CD8-positive, alpha-beta T cell (primary cell): ENCODE measurements at places on chromosomes 5 and 9.

- no peak for DNase-seq
Measured at GRCh38 chr9:7892975-7893374, 93.4 kb upstream of the DMAC1 start.

DNA sequence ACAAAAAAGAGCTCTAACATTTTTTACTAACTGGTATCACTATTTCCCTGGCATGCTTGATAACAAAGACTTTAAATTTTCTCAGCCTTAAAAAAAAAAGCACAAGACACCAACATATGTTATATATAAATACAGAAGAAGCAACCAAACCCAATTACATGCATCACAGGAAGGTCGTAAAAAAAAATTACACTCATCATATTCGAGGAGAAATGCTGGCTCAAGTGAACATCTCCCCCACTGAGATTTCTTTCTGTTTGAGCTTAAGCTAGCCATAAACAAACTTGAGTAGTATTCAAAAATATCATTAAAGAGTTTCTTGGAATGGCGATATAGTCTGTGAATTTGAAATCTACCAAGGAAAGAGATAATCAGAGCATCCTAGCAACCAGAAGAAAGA lies 7.5 kb upstream of the MSH3 start:
- DNase-seq = no peak

- DNase-seq = no peak
Measured at GRCh38 chr5:171953860-171954701, 52.4 kb downstream of the FBXW11 start.

DNA sequence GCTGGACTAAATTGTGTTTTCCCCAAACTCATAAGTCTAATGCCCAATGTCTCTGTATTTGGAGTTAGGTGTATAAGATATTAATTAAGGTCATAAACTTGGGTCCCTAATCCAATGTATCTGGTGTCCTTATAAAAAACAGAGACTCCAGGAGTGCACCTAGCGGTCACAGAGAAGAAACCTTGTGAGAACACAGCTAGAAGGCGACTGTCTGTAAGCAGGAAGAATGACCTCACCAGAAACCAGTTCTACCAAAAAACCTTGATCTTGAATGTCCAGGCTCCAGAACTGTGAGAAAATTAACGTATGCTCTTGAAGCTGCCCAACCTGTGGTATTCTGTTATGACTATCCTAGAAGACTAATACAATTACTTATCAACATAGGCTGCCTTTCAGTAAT lies 591.7 kb upstream of the PTPRD start:
- no peak for DNase-seq

DNA sequence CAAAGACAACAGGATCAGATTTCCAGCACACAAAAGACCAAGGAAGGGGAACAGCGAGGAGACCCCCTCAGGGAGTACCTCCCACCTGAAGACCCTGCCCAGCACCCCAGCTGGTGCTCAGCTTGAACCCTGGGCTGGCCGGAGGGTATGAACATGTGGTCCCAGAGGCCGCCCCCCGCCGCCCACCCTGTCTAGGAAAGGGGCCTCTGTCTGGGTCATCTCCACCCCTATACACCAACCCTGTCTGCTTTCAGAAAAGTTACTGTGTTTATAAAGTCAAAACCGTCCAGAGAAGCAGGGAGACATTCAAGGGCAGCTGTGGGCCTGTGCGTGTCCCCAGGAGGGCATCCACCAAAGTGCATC lies 72.2 kb downstream of the ADAMTS2 start:
- no peak for DNase-seq

- DNase-seq = no peak
Measured at GRCh38 chr5:55633574-55634208, 78.4 kb downstream of the SLC38A9 start.

DNA sequence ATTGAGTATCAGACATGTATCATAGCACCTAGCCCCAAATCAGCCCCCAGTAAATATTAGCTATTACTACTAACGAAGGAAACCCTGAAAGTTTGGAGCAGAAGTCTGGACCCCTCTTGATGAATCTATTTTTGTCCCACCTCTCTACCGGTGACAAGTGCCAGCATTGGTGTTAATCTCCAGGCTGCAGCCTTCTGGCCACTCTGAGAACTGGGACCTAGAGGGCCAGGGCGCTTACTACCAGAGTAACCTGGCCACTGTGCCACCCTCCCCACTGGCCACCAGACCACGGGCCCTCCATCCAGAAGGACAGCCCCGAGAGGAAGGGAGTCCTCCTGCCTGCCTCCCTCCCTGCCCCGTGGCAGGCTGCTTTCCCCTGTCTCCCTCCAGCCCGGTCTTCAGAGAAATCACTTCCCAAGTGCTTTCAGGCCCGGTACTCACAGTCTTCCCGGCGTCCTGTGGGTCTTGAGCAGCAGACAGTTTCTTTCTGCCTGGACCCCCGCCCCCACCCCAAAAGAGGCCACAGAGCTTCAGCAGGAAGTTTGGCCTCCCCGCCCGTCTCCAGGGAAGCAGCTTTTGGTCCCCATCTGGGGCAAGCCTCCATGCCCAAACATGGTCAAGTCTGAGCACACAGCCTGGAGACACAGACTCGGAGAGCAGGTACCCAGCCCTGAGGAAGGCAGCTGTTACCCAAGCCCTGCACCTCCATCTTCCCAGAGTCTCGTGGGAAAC lies at the start of gene KCNMB1:
Gene KCNMB1, minus strand, starts transcription at position 550 of the 732 bp plus-strand sequence. CDS start 3,920 bp downstream, outside the sequence.
- DNase-seq = no peak

DNA sequence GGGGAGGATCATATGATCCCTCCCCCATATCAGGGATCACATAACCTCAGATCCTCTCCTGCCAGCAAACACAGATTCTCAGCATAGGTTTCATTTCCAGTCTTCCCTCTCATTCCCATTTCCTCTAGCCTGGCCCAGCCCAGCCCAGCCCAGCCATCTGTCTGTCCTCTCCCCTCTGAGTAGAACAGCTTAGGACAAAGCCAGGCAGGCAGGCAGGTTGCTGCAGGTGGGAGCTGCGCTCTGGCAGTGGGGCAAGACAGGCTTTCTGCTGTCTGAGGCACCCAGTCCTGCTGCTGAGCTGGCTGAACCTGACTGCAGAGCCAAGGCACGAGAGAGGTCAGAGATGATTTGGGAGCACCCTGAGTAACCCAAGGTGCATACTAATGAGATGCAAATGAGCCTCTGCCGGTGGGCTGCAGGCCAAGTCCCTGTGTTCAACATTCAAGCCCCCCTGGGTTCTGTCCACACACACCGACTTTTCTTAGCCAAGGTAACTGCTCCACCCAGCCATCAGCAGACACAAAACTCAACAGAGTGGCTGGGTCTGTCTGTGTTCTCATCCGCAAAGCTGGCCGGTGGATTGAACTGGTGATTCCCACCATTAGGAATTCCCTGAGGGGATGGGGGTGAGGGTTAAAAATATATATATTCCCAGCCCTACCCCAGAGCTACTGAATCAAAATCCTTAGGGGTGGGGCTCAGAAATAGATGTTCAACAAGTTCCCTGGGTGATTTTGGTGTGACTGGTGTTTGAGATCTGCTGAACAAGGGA lies 9.1 kb downstream of the FAT2 start:
- DNase-seq = no peak

- DNase-seq = no peak
Measured at GRCh38 chr5:135400866-135401265, 1.8 kb upstream of the MACROH2A1 start.

- no peak for DNase-seq
Measured at GRCh38 chr5:90569084-90569483, 10.5 kb downstream of the ADGRV1 start.

DNA sequence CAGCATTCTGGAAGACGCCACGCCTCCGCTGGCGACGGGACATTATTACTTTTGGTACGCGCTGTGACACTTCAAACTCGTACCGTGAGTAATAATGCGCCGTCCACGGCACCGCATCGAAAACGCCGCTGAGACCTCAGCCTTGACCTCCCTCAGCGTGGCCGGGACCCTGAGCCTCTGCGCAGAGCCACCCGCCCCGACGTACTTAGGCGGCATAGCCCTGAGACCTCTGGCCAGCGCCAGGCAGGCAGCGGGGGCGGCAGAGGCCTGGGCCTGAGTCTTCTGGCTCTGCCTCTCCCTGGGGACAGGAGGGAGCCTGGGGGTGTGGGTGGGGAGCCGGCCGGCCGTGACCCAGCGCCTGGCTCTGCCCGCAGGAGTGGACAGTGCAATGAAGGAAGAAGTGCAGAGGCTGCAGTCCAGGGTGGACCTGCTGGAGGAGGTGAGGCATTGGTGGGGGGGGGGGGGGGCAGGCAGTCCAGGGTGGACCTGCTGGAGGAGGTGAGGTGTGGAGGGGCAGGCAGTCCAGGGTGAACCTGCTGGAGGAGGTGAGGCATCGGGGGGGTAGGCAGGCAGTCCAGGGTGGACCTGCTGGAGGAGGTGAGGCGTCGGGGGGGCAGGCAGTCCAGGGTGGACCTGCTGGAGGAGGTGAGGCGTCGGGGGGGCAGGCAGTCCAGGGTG lies 8.0 kb downstream of the EGFL7 start:
- DNase-seq = no peak
